Urothelium cell line (cell line): ENCODE measurements at places on chromosomes 7 and 10.

- no peak for DNase-seq
Measured at GRCh38 chr7:139715194-139715815, 62.5 kb downstream of the HIPK2 start.

DNA sequence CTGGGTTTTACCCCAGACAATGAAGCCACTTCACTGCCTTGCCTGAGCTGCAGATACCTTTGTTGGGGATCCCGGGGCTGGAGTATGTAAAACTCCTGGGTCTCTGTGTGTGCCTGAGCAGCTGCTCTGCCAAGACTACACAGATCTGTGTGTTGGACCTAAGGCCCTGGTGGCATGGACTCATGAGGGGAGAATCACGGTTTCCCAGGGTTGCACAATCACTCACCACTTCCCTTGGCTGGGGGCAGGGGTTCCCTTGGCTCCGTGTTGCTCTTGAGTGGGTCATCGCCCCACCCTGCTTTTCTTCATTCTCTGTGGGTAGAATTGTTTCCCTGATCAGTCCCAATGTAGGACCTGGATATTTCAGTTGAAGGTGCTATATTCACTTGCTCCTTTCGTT lies 13.9 kb upstream of the TBATA start:
- no peak for DNase-seq

DNA sequence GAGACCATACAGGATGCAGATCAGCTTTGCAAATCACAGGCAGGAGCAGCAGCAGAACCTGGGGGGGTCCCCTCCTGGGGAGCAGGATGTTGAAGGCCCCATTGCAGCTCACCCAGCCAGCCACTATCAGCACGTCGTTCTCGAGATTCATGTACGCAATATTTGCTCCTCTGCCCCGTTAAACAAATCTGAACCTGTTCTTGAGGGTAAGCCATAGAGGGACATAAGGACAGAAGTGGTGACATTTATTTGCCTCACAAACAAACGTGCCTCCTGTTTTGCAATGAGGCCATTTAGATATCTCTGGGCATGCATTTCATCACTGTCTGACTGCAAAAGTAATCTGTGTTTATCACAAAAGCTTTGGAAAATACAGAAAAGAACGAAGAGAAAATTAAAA lies 87.3 kb upstream of the BAIAP2L1 start:
- DNase-seq = no peak

DNA sequence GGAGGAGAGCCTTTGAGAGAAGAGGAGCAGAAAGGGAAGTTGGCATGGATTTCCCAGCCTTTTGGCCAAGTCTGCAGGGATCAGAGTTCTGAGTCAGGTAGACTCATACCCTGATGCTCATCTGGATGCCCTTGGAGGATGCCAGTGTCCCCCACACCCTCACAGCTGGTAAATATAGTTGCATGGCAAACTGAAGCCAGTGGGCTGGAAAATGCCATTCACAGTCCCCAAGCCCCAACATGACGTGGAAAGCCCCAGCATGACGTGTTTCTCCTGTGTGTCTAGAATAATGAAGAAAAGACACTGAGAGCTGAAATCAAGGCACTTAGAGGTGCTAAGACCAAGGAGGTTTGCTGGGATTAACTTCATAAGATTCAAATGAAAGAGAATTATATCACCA lies 24.8 kb upstream of the APBB1IP start:
- DNase-seq = no peak

DNA sequence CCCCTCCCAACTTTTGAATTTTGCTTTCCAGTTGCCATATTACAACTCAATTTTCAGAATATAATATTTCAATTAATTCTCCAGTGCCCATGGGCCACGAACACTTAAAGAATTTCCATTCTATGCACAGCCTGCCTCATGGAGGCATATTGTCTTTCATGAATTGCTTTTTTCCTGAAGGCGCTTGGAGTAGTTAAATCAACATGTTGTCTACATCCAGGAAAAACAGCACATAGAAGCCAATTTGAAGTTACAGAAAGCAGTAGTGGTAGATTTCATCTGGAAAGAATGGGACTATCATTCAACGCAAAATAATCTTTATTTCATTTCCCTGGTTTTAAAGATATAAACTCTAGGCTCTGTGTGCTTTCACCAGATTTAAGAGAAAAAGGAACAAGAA lies 106.0 kb downstream of the NRP1 start:
- no peak for DNase-seq

DNA sequence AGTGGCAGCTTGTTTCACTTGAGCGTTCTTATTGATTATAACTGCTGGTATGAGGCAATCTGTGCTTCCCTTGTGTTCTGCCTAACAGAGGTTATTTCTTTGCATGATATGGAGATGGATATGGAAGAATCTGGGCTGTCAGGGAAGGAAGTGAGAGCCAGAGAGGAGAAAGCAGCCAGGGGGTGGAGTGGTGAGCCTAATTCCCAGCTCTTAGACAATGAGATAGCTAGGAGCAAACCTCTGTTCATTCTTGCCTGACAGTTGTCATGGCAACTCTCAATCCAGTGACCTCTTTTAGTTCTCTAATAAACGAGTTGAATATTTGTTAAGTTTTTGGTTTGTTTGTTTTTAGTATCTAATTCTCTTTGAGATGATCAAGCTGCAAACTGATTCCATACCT lies 214.3 kb downstream of the NRG3 start:
- DNase-seq = no peak

DNA sequence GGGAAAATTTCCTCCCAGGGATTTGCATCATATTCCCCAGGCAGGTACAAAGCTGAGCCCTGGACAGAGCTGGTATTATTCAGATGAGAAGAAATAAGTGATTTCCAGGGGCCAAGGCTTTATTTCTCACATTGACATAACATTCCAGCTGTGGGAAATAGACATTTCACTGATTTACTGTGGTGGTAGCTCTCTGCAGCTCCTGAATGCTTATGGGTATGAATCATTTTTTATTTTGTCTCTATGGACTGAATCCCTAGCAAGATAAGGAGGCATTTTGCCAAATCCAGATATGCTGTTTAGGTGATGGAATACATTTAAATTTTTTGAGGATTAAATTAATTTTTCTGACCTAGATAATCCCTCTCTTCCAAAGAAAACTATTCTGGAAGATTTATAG lies 97.9 kb downstream of the MTPN start:
- no peak for DNase-seq

DNA sequence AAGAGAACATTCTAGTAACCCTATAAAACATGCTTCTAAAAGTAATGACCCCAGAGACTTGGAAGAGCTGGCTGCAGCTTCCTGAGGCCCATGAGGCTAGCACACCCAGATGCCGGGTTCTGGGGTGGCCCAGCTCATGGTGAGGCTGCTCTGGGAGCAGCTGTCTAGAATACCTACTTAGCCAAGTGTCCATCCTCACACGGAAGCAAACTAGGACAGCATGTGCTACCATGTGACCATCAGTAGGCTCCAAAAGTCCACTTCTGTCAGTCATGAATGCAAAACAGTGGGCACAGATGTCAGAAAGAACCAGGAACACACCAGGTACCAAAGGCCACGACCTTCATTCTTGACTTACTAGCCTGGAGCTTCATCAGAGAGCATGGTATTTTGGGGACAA lies 32.4 kb downstream of the CTBP2 start:
- no peak for DNase-seq

- DNase-seq = no peak
Measured at GRCh38 chr10:52639652-52640051, 132.9 kb downstream of the MBL2 start.

- no peak for DNase-seq
Measured at GRCh38 chr10:118843647-118844265, 89.0 kb upstream of the CACUL1 start.

- DNase-seq = no peak
Measured at GRCh38 chr10:43884501-43885105, 235.9 kb upstream of the ZNF32 start.

DNA sequence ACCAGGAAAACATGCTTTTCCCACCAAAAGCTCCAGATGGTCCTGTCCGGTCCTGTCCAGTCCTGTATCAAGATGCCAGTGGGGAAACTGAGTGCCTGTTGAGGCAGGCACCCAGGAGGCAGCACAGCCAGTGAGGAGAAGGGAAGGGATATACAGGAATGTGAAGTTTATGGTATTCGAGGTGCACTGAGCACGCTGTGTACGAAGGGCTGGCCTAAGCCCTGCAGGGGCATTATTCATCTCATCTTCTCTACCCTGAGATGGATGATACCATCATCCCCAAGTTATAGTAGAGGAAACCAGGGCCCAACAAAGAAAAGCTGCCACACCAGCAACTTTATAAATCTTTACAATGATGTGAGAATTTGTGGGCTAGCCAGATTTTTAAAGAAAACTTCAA lies 23.4 kb upstream of the FXYD4 start:
- DNase-seq = no peak

DNA sequence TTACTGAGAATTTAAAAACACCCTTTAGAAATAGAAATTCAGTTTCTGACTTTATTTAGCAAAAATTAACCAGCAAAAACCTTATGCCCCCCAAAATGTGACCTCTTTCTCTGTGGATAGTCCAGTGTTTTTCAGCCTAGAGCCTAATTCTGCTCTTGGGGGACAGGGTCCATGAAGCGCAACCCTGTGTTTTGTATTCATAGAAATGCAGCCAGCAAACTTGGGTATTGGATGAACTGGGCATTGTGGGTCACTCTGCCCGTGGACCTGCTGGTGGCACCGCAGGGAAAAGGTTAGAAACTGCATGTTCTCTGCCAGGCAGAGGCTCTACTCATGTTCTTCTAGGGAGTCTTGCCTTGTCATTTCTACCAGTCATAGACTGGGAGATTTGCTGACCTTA lies 787.4 kb upstream of the C7orf33 start:
- DNase-seq = no peak

- DNase-seq = no peak
Measured at GRCh38 chr10:75303045-75303777, 67.5 kb upstream of the COMTD1 start.

DNA sequence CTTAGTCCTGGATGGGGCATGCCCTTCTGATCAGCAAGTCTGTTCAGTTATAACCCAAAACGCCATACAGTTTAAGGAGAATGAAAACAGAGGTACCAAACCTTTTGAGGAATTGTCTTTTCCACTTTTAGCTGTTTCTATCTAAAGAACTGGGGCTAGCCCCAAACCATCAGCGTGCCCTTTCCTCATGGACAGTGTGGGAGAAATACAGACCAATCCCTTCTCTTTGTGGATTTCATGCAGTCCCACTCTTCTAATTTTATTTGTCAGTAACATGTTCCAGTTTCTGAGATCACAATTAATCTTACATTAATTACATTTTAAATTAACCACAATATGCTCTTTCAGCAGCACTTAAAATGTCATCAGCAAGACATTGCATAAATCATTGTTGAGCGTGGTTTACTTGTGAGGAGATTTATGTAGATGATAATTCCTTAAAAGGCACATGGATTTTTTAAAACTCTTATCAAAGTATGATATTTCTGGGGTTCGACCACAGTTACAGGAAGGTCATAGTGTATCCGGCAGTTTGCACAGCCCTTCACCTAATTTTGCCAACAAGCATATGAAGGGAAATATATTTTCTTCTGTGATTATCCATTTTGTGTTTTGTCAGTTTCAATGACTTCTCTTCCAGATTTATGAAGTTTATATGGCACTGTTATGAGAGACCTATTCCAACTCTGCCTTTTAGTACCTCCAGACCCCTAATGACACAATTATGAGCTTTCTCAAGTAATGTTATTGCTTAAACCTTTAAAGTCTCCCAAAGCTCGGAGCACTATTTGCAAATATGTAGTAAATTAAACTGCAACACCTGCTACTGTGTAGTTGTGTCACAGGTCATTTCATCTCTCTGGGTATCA lies 868.4 kb upstream of the C7orf33 start:
- no peak for DNase-seq

DNA sequence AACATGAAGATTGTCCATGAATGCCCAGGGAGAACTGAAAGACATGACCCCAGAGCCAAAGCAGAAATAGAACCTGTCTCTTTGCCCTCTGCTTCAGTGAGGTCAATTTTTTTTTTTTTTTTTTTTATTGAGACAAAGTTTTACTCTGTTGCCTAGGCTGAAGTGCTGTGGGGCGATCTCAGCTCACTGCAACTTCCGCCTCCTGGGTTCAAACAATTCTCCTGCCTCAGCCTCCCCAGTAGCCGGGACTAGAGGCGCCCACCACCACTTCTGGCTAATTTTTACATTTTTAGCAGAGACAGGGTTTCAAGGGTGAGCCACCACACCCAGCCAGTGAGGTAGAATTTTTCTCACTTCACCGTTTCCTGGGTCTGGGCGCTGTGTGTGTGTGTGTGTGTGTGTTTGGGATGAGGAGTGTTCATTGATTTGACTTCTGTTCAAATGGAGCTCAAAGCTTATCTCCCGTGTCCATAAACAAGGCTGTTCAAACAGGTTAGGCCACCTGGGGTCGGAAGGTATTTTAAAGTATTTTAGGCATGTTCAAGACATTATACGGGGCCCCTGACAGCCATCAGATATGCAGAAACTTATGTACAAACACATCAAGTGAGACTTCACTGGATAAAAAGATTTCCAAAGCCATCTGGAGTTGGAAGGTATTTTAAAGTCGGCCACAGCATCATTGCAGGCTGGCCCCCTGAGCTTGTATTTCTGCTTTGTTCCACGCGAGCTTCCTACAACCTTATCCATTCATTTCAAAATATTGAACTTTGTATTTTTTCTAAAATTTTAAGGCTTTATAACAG lies 93.8 kb downstream of the MAP3K8 start:
- no peak for DNase-seq

GRCh38 chr7:28315565-28316410 lies 96.5 kb upstream of the CREB5 start:
- DNase-seq = no peak

DNA sequence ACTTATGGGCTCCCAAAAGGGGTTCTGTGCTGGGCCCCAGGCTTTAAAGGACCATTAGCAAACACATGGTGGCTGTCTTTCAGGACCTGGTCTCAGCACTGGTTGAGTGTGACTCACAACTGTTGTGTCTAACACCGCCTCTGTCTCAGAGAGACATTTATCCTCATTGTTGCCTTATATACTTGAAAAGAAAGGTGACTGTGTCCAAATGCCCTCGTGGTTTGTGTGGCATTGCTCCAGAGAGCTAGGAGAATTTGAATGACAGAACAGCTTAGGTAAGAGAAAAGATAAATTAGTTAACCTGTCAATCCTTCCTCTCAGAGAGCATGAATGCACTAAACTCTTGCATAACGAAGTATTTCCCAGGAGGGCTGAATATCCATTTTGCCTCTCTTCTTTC lies 14.5 kb upstream of the FAM13C start:
- no peak for DNase-seq

DNA sequence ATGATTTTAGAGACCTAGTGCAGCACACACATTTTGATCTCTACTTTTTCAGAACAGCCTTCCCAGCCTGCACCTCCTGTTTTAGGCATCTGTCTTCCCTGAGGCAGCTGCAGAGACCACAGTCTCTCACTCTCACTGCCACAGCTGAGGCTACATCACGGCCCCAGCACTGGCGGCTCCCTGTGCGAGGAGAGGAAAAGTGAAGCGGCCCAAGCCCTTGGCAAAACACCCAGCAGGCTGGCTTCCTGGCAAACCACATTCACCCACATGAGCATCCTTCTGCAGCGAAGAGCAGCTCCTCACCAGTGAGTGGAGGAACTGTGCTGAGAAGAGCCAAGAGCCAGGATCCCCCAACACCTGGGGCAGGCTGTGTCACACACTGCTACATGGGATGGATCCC lies 14.0 kb downstream of the HUS1 start:
- no peak for DNase-seq
